ENCODE measurements at places on chromosomes 2 and 18.

GRCh38 chr2:11539317-11540147 is 5.7 kb downstream of the GREB1 start:
- peak; percentile 33 for DNase-seq

DNA sequence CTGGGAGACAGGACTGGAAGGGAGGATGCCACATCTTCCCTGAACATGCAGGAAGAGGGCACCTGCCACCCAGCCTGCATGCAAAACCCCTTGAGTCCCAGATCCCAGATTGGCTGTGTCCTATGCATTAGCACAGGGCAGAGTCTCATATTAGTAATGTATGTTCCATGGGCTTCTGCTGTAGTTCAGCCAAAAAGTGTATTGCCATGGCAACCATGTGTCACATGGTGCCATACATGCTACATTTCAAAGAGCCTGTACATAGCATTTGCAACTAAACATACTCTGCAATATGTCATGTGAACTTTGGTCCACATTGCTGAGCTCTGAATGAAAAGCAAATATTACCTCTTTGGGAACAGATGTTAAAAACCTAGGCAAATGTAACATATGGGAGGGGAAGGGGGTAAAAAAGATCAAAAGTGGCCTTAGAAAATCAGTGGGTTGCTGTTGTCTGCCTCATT is 78.4 kb downstream of the DPP4 start:
- DNase-seq = no peak

GRCh38 chr2:105418522-105418921 is 19.7 kb upstream of the FHL2 start:
- no peak for DNase-seq

DNA sequence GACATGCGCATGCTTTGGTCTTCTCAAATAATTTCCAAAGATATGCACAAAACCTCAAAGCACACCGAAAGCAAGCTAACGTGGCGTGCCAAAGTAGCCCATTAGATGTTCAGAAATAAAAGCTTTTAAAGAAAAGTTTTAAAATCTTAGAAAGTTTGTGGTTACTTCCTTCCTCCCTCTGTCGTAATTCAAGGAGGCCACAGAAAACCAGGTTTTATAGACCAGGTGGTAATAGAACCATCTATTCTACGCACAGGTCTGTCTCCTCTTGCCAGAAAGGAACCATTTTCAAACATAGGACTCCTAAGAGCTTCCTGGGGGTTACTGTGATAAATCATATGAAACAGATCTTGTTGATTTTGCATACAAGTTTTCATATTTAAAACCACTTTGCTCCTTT is 487.2 kb downstream of the ARHGAP15 start:
- DNase-seq = no peak

DNA sequence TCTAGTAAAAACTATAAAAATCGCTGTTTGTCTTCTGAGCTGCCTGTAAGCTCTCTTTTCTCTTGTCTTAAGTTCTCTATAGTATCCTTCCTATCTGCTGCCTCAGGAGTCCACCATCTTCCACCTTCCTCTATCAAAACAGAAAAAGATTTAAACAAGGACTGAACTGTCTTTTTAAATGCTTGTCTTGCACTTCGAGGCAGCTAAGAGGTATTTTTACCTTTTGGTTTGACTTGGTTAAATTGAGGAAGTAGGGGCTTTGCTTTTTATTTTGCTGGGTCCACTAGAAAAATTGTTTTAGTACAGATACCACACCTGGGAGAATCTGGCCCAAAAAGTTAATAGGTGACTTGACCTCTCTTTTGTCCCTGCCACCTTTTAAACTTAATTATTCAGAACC is 12.2 kb downstream of the SESTD1 start:
- DNase-seq = no peak

GRCh38 chr18:74916773-74917393 is 292.1 kb downstream of the PTGR3 start:
- DNase-seq = no peak

- no peak for DNase-seq
These were observed 367.6 kb upstream of the CWC22 start for GRCh38 chr2:180374502-180375281.

GRCh38 chr18:79926715-79927606 is 24.5 kb downstream of the SLC66A2 start:
- DNase-seq = no peak

GRCh38 chr2:71852141-71852711 is 295.4 kb downstream of the CYP26B1 start:
- DNase-seq = peak; percentile 36

GRCh38 chr2:96898641-96899412 is 28.9 kb upstream of the SEMA4C start:
- DNase-seq = no peak

- DNase-seq = peak; percentile 77
These were observed 3.3 kb downstream of the SLC8A1 start for GRCh38 chr2:40448476-40449079.

- no peak for DNase-seq
These were observed 38.3 kb upstream of the RALBP1 start for GRCh38 chr18:9437021-9437437.
